ENCODE measurements at places on chromosomes 4 and X.

DNA sequence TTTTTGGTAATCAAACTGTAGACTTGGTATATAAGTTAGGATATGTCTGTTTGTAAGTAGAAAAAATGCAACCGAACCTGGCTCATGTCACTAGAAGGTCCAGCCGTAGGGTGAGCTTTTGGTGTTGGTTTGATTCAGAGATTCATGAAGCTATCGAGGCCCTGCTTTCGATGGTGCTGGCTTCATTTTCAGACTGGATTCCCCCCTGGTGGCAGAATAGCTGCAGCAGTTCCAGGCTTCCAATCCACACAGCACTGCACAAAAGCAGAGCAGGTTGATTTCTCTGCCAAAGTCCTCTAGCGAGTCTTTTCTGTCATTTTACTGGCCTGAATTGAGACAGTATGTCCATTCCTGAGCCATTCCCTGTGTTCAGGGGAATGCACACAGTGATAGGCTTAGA, 33.1 kb downstream of the PDK3 start:
- DNase-seq, result no peak

DNA sequence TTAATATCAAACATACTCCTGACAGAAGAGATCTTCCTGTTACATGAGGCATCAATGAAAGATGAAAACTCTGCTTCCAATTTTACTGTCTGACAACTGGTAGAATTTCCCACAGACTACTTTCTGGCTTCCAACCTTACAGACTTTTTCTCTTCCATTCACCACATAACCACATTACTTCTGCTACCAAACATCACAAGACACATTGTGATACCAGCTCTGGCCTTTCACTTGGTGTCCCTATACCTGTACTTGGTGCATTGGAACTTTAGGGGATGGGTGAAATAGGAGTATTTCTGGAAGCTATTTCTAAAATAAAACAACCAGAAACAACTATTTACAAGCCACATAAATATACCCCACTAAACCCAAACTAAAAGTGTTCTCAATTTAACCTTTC, 20.5 kb downstream of the AMTN start:
- DNase-seq, result no peak

- DNase-seq, result no peak
Observed at GRCh38 chr4:89619206-89619962, 217.6 kb downstream of the SNCA start.

GRCh38 chr4:71553605-71554004, 214.8 kb downstream of the SLC4A4 start:
- DNase-seq, result no peak

DNA sequence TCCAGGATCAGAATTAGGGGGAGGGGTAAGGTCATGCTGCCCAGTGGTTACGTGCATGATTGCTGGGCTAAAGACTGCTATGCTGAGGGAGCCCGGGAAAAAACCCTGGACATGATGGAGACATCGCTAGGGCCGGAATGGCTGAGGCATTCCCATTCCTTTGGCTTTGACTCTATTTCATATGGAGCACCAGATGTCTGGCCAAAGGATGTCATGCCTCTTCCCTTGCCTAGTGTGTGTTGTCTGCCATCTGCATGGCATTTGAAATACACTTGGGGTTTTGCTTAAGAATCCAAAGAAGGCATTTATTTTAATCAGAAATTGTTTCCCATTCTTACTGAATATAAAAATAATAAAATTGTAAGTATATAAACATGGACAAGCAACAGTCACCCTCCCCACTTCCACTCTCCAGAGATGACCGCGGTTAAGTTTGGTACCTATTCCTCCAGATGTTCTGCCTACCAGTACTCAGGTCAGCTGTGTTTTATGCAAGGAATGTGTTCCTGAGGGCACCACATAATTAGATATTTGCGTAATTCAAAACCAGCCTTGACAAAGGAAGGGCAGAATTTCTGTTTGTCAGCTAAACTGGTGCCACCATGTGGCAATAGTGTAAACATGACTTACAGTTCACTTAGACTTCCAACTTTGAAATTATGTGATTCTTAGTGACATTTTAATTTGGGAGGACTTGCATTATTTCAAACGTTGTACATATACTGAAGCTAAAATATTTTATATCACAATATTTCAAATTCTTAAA, 105.9 kb downstream of the CT47B1 start:
- DNase-seq, result no peak

DNA sequence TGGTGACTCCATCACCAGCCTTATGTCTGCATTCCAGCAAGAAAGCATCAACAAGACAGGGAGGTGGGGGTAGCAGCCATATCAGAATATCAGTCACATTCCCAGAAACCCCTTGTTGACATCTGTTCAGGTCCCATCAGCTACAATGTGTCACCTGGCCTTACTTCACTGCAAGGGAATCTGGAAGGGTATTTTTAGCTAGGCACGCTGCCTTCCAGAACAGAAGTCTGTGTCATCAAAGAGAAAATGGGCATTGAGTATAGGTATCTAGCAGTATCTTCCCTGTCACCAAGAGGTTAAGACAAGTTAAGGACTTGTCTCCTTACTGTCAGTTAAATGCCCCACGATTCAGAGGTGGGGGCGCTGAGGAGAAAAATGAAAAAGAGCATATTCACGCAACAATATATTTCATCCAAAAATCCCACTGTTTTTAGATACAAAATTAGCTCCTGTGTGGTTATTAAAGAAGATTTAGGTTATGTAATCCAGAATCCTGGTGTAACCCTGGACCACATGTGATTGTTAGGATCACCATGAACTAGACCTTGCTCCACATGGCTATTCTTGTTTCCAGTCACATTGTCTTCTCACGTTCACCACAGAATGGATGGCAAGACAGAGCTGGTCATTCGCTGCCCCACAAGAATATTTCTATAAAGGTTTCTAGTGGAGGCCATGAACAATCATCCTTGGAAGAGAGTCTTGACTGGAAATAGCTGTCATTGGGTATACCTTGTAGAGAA, 60.0 kb upstream of the PDHA1 start:
- DNase-seq, result no peak

- no peak for DNase-seq
Observed at GRCh38 chr4:102301167-102301566, 44.1 kb downstream of the SLC39A8 start.

- DNase-seq, result no peak
Observed at GRCh38 chr4:105963461-105964400, 68.5 kb downstream of the NPNT start.

DNA sequence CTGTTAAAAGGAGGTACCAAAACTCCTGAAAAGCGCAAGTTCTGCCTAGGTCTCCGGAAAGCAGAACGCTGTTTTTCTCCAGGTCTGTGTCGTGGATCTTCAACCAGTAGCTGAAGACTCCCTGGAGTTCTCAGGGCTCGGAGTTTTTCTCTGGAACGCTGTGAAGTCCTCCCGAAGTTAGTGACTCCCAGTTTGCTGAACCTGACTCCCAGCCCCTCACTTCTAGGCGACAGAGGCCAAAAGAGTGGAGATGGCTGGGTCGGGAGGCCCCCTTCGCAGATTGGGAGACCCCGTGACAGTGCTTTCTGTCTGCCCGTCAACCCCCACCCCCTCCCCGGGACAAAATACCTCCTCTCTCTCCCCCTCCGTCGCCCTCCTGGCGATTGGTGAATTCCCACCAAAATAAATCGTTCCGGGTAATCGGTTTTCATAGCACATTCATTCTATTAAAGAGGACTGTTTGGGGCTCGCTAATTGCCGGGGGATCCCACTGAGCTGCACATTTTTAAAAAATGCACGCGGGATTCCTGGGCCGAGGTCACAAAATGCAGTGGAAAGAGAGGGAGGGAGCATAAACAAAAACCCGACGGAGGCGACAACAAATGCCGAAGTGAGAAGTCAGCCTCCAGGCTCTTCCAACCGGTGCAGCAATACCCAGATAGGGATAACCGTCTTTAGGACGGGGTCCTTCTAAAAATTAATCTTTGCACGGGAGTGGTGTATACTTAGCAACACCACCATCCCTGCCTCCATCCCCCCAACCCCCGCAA, 4.0 kb upstream of the MSX1 start:
- no peak for DNase-seq

DNA sequence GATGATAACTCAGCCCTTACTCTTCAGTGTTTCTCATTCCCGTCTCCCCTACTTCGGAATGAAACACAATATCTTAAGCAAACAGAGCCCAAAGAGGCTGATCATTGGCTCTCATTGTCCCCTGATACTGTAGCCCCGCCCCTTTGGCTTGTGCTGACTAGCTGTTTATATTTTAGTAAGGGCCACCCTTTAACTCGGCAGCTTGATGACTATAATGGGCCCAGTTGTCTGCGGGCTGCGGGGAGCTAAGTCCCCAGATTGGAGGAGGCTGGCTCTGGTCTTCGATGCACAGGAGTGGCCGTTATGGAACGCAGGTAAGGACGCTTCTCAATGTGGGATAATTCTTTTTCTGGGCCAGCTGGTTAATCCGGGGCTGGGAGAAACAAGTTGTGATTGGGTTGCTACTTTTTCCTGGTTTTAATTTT, at the start of gene TRIM2:
TRIM2 (plus strand) TSS at position 197 of the 425 bp plus-strand sequence; CDS start at position 285, 88 bp downstream.
- no peak for DNase-seq

- no peak for DNase-seq
Observed at GRCh38 chr4:88097301-88097700, 61.1 kb downstream of the ABCG2 start.

Measured in activated naive CD4-positive, alpha-beta T cell (primary cell).